Stimulated activated naive CD4-positive, alpha-beta T cell treated with Interleukin-2 at 50 U/mL for 16 hours (primary cell): ENCODE measurements at places on chromosomes 16 and 17.

- DNase-seq, result no peak
These were observed 14.4 kb downstream of the SLC38A7 start for GRCh38 chr16:58670177-58670576.

DNA sequence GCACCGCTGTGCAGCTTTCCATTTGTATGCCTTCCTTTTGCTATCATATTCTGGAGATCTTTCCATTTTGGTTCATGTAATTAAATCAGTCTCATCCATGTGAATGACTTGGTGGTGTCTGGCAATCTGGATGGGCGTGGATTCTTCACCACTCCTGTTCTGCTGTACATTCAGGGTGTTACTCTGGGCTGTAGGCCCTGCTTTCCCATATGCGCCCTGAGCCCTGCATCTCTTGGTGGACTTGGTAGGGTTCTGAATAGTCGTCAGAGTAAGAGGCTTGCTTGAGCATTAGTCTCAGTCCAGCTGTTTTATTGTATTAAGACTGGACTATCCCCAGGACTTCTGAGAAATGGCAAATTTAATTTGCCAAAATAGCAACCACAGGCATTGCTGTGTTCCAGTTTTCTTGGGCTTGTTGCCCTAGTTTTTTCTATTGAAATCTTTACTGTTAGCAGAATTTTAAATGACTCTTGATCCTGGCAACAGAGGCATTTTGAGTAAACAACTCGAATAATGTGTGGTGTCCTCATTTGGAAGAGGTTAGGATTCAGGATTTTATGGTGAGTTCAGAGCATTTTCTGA lies 14.9 kb downstream of the BANP start:
- no peak for DNase-seq

GRCh38 chr16:15487336-15488284 lies 53.2 kb downstream of the BMERB1 start:
- DNase-seq, result no peak

GRCh38 chr17:8747742-8748141 lies 3.1 kb upstream of the CCDC42 start:
- no peak for DNase-seq

- no peak for DNase-seq
These were observed 202.9 kb downstream of the RAB11FIP4 start for GRCh38 chr17:31594416-31594815.

DNA sequence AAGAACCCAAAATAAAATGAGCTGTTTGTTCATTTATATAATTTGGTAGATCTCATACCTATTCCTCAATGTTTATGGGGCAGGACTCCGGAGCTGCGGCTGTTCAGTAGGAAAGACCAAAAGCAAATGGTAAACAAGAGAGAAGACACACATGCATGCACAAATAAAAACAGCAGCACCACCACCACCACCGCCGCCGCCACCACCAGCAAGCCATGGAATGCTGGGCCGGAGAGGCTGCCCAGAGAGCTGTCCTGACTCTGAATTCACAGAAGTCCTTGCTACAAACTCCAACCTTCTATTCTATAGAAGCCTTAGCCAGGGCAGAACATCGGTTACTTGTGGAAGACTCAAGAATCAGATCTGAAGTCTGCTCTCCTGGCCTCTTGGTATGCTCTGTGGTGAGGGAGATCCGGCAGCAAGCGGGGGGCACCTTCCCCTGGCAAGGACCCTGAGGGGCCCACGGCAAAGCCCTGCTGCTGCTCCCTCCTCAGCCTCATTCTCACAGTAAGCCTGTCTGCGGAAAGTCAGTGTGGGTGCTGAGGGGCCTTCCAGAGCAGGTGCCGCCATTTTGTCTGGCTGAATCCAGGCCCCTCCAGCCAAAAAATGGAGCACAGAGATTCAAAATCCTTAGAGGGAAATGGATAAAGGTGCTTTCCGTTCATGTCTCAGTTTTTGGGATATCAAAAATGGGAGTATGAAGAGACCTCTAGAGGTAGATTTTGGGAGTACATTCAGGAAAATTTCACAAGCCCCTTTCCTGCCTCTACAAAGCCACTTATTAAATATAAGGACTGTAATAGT lies 6.4 kb upstream of the FOXJ1 start:
- DNase-seq, result no peak

GRCh38 chr17:78826421-78826820 lies 14.2 kb downstream of the USP36 start:
- no peak for DNase-seq

- DNase-seq, result no peak
These were observed 3.4 kb upstream of the SMPD3 start for GRCh38 chr16:68451676-68452075.

- no peak for DNase-seq
These were observed 17.0 kb downstream of the SRCIN1 start for GRCh38 chr17:38588788-38589174.

- no peak for DNase-seq
These were observed 23.2 kb upstream of the MEAK7 start for GRCh38 chr16:84527532-84528269.

DNA sequence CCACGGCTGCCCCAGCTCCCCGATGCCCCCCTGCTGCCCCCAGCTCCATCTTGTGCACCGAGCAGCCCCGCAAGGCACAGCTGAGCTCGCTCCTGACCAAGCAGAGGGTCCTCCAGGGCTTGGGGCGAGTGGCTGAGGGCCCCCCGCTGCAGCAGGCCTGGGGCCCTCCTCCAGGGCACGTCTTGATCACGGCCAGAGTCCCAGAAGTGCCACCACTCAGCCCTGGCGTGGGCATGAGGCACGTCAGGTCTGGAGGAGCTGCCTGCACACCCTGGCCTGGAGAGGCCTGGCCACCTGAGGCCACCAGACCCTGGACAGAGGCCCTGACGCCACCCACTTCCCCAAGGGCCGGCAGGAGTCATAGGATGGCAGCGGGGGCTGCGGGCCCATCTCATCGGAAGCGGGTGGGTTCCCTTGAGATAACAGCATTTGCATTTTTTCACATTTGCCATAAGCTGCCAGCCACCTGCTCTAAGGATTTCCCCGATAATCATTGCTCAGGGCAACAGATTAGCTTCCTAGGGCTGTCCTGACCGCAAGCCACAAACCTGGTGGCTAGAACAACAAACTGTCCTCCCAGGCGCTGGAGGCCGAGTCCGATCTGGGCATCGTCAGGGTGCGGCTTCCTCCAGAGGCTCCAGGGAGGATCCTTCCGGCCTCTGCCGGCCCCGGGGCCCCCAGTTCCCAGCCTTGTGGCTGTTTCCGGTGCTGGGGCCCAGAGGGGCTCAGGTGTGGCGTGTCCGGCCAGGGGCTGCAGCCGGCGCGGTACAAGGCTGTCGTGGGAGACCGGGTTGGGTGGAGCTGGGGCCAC lies 23.9 kb upstream of the C1QTNF8 start:
- DNase-seq, result no peak

DNA sequence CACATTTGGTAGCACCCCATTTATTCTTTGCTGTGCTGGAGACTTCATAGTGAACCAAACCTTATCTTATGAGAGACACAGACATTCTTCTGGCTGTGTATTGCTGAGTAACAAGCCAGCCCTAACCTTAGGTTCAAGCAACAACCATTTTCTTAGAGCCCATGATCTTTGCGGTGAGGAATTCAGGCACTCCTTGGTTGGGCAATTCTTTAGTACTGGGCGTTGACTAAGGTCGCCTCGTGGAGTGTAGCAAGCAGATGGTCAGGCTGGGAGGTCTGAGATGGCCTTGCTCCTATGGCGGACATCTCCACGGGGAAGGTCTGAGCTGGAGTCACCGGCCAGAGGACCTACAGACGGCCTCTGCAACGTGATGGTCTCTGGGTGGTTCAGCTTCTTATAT lies 43.1 kb downstream of the ARSG start:
- DNase-seq, result no peak

GRCh38 chr16:50616883-50617645 lies 64.0 kb downstream of the SNX20 start:
- DNase-seq, result no peak

DNA sequence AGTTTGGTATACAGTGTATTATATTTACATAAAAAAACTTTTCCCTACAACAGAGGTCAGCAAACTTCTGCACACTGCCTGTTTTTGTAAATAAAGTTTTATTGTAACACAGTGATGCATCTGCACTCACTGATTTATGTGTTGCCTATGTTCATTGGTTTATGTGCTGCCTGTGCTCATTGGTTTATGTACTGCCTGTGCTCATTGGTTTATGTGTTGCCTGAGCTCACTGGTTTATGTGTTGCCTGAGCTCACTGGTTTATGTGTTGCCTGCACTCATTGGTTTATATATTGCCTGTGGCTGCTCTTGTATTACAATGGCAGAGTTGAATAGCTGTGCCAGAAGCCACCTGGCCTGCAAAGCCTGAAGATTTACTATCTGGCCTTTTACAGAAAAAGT lies 81.6 kb downstream of the MYH11 start:
- no peak for DNase-seq

DNA sequence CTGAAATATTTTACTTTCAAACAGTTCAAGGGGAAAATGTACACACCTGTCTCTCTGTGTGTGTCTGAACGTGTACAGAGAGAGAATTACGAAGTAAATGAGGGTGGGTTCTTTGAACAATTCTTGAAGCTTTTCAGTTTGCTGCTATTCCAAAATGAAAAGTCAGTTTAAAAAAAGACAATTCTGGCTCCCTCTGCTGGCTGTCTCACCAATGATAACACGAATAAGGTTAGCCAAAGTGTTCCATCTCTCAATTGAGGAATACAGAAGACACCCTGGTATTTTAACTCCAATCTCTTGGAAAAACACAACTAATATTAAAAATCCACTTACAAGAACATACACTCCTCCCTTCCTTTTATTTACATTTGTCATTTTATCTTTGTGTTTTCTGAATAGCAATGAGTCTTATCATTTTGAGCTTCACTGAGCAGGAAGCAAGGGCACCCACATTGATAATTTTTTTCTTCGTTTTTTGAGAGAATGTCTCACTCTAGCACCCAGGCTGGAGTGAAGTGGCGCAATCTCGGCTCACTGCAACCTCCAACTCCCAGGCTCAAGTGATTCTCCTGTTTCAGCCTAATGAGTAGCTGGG lies 20.5 kb downstream of the EFTUD2 start:
- DNase-seq, result no peak

- DNase-seq, result no peak
These were observed 17.3 kb upstream of the DPEP1 start for GRCh38 chr16:89596061-89596689.

DNA sequence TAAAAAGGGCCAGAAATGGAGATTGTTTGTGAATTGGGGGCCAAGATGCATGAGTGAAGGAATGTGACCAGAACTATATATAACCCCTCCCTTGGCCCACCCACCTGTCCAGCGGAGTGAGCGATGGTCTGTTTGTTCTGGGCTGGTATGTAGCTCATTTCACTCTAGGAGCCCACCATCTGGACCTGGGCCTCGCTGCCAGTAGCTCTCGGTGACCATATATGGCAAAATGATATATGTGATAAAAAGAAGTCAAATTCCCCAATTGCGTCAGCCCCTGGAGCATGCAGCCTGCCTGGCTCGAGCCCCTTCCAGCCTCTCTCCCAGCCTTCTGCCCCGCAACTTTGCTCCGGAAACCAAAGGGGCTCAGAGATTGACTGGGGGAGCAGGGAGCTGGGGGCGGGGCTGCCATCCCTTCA lies 47.3 kb downstream of the CCDC42 start:
- DNase-seq, result no peak

- DNase-seq, result no peak
These were observed 381.5 kb upstream of the SALL1 start for GRCh38 chr16:51532551-51532950.

GRCh38 chr17:57751348-57751971 lies 6.4 kb upstream of the CCDC182 start:
- no peak for DNase-seq

DNA sequence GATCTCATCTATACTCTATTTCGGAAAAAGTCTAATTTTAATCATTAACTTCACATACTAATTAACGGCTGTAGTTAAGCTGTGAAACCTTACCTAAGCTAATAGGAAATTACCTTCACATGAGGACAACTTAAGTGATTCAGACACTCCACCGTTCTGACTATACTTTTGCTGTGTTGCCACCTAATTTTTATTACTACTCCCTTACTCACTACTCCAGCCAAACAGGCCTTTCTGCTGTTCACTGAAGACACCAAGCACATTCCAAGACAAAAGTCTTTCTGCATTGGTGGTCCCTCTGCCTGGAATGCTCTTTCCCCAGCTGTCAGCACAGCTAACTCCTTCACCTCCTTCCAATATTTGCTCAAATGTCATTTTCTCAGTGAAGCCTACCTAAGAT lies 1.3 kb downstream of the CMTR2 start:
- no peak for DNase-seq

DNA sequence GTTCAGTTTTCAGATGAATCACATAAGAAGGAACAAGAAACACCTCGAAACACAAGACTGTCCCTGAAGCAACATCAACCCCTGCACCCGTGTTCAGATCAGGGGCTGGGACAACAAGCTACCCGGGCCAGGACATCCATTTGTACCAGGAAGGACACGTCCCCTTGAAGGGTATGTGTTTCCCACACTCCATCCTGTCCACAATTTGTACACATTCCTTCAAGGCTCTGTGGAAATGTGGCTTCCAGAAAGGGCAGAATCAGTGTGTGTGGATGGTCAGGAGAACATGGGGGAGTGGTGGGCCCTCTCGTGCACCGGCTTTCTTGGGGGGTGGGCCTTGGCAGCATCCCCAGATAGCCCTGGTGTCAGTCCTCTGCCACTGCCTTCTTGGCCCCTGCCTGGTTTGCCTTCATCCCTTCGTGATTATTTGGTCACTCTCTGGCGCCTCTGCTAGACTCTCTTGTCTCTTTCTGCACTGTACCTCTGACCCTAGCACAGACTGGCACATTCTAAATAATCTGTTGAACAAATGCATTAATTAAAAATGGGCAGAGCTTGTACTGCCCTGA lies 10.3 kb downstream of the KIFC3 start:
- no peak for DNase-seq

DNA sequence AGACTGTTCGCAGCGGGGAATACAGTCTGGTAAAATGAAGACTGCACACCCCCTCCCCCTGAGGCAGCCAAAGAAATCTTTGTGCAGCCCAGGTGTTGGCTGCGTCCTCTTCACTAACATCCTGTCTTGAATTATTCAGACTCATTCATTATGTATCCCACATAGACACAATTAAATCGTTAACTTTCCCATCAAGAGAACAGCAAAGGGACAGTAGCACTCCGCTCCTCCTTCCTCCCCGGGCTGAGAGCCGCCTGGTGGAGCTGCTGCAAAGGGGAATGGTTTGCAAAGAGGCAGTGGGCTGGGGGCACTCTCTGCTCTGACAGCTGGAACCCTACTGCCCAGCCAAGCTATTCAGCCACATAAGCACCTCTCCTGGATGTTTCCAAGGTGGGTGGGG lies 290.0 kb upstream of the SOX9 start:
- no peak for DNase-seq

GRCh38 chr17:79311373-79311772 lies 236.7 kb downstream of the ENGASE start:
- no peak for DNase-seq

DNA sequence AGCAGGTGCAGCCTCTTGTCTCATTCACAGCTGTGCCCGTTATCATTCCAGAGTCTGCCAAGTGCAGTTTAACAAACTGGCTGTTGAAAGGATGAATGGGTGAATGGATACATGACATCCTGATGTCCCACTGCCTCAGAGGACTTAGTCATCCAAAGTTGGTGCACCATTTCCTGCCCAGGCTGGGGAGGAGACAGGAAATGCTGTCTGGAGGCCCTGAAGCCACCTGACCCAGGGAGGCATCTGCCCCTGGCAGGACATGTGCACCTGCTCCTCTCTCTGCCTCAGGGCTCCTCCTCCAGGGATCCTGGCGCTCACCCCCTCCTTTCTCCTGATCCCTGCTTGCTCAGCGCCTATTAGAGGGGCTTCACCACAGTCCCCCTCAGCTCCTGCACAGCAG lies 1.8 kb upstream of the CD300C start:
- no peak for DNase-seq
